ENCODE measurements at places on chromosomes 7 and 10. TPM values are rescaled to one million over a fixed set of nuclear protein-coding genes. Genes with fewer than 3 reads are reported as not detected.

DNA sequence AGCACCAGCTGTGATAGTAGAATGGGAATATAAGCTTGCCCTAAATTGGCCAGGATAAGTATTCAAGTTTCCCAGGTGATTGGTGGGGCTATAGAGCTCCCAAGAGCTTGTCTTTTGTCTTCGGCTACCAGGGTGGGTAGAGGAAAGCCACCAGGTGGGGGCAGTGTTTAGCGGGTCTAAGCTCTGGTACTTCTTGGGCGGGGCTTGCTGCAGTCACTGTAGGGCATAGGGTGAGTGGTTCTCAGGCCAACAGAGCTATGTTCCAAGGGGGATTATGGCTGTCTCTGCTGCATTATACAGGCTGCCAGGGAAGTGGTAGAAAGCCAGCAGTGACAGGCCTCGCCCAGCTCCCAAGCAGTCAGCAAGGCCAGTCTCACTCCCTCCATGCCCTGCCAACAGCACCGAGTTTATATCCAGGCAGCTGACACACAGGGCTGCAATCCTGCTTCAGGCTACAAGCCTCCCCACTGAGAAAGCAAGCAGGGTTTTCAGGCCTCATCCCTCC lies 110.7 kb downstream of the ZNF467 start:
- no peak for DNase-seq

GRCh38 chr7:5470816-5471215 lies 47.2 kb upstream of the TNRC18 start:
- peak; percentile 82 for DNase-seq

ENTPD7 gene
- total RNA-seq, result 35.5 TPM

- no peak for DNase-seq
Measured at GRCh38 chr7:8465338-8465737, 31.9 kb downstream of the NXPH1 start.

DNA sequence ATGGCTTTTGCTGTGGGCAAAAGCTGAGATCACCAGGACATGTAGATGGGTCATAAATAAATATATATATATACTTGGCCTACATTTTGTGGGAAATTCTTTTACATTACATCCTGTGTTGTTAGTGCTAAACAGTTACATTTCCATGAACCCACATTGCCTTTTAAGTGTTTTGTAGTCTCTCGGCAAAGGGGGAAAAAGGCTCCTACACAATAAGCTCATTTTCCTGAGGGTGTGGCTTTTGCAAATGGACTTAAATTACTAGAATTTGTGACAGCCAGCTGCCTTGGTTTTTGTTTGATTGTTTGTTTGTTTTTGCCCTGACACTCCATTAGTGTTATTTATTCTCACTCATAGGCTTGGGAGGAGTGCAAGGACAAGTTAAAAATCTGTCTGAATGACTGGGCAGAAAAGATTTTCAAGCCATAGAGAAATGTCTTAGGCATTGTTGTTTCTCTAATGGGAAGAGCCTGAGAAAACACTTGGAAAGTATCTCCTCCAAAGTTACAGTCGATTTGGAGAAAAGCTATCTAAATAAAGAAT lies 128.8 kb downstream of the DGKB start:
- DNase-seq, result no peak

DNA sequence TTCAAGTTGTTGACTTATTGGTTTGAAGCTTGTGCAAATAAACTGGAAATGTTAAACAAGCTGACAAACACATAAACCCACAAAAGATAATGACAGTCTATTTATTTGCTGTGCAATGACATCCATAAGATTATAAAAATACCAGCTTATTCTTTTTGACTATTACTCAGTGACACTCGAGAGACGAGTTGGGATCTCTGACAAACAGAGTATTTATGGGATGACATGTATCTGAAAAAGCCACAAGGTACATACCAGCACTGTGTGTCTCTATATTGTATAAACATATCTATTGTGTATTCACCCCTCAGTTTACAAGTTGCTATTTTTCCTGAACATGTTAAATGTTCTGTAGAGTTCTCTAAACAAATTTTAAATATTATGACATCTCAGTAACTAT lies 88.9 kb downstream of the CHRM2 start:
- no peak for DNase-seq

GRCh38 chr10:101124933-101125332 lies 6.2 kb upstream of the TLX1 start:
- peak; percentile 50 for DNase-seq

GRCh38 chr7:29588900-29589696 lies 25.5 kb downstream of the PRR15 start:
- peak; percentile 58 for DNase-seq
